ENCODE measurements at places on chromosomes 7 and 10. TPM values are rescaled to one million over a fixed set of nuclear protein-coding genes. Genes with fewer than 3 reads are reported as not detected.

DNA sequence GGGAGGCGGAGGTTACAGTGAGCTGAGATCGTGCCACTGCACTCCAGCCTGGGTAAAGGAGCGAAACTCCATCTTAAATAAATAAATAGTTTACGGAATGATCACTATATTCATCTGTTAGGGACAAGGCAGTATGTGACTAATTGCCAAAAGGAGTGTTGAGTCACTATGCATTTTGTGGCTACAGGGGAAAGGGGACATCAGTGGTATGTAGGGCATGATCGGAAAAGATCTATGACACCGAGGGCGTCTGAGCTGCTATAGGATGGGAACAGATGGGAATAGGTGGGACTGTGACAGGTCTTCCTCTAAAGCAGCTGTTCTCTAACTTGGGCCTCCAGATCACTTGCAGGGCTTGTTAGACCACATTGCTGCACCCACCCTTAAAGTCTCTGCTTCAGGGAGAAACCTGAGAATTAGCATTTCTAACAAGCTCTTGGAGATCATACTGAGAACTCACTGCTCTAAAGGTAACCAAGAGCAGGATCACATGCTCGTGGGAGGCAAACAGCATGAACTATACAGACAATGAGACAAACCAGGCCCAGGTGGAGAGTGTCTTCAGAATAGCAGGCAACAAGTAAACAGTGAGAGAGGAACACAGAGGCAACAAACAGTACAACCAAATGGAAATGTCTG lies 65.1 kb upstream of the ITGA8 start:
- no peak for DNase-seq

The MSMB gene
- 4.8 TPM for total RNA-seq

The TMEM229A gene
- not detected for total RNA-seq

The FASTK gene
- 35.9 TPM for total RNA-seq
